ENCODE measurements at places on chromosomes 4 and X.

DNA sequence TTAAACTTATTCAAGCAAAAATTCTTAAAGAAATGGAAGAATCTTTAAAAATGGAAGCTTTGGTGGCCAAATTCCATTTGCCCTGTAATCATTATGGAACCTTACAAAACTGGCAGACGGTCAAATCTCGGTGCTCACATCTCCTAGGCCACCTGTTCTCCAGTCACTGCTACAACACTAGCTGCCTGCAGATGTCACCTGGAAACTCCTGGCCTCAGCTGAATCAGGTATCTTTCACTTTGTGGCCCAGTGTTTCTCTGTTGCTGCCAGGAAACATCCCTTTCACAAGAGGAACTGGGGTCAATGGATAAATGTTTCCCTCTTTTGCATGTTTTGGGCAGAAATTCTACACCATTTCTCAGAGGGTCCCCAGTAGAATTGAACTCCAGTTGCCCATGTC, 4.2 kb upstream of the CXCL3 start:
- no peak for DNase-seq

DNA sequence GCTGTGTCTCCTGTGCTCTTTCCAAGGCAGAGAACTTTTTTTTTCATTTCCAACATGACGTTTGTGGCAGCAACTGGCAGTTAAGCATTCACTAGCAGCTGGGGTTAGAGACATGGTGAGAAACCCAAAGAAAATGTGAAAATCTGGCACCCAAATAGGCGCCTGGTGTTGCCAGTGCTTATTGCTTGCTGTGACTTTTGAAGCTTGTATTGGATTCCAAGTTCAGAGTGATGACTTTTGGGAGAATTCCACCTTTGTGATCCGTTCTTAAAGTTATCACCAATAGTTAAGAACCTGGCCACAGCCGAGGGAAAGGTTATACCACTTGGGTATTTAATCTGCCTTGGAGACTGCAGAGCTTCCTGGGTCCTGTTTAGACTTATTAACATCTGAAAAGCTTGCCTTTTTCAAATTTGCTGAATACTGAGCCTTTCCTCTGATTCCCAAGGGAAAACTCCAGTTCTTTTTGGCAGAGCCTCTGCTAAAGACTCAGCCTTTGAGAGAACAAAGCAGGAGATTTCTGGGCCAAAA, 101.0 kb downstream of the OPHN1 start:
- no peak for DNase-seq

DNA sequence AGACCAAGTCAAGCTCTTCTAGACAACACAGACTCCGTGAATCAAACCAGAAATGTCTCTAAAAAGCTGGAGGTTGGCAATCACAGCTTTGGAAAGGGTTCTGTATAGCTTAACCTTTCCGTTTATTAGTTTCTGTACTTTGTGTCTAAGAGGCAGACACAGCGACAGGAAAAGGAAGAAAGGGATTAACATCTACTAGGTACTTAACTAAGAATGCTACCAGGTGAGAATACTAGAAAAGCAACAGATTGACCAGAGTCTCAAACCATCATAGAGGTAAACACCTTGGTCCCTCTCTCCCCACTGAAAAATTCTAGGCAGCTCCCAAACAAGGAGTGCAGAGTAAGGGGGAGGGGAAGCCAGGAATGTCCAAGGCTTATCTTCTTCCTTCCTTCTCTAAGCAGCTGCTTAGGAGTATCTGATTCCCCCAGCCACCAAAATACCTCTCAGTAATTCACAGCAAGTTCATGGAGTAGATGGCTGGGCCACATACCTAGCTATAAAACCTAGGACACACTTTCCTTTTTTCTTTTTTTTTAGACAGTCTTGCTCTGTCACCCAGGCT, 80.8 kb downstream of the APBB2 start:
- DNase-seq = no peak

DNA sequence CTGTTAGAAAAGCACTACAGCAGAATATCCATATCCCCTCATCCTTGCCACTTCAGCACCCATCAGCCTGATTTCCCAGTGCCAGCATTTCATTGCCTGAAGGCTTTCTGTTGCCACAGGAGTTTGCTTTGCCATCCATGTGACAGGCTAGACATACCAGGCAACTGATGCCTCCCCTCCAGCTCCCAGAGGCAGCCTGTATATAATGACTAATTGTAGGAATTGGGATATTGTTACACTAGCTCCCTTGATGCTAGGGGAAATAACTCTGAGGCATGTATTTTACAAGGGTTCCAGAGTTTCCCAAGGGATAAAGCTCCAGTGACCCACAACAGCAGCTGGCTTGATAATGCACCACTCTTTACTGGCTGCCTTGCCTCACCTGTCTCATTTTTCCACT, 608.0 kb upstream of the FTHL17 start:
- no peak for DNase-seq

GRCh38 chr4:171583790-171584189, 229.4 kb upstream of the GALNTL6 start:
- no peak for DNase-seq

- no peak for DNase-seq
These were observed 1724.0 kb downstream of the RPA4 start for GRCh38 chrX:98607739-98608138.

DNA sequence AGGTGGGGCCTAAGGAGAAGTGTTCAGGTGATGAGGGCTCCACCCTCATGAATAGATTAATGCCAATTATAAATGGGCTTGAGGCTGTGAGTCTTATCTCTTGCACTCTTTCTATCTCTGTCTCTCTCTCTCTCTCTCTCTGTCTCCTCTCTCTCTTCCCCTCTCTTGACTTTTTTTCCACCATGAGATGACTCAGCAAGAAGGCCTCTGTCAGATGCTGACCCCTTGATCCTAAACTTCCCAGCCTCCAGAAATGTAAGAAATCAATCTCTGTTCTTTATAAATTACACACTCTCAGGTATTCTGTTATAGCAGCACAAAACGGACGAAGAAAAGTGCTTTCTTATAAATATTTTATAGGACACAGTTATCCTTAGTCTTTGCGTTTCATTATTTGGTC, 184.9 kb upstream of the PCDH7 start:
- no peak for DNase-seq

- peak; percentile 78 for DNase-seq
These were observed at the start of gene MFAP3L for GRCh38 chr4:170026253-170027021. TSS of gene MFAP3L (minus strand) at chr4:170026395. CDS start at chr4:170005877, 20,518 bp downstream.

GRCh38 chr4:77147079-77147782, 9.8 kb upstream of the CCNG2 start:
- DNase-seq = no peak

DNA sequence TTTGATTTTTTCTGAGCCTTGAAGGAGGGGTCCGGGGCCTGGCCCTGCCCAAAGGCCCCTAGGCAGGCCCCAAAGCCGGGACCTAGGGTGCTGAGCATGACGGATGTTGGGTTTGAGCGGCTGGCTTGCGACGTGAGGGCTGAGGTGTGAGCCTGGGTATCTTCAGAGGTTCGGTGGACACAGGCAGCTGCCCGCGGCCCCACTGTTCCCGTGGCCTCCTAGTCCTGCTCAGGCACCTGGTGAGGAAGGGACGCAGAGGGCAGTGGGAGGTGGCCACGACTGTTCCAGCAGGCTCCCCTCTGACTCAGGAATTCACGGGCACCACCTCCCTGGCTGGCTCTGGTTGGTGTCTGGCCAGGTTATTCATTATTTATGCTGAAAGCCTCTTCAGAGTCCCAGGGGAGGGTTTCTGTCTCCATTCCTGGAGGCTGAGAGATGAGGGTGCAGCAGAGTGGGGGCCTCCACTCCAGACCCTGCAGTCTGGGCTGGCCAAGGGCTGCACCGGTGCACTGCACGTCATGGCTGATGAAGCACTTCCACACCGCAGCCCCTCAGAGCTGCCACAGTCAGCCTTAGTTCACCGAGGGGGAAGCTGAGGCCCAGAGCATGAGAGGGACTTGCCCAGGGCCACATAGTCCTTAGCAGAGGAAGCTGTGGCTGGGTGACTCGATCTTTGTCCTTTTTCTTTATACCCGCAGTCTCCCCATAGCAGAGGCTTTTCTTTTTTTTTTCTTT, 2.2 kb downstream of the MSANTD1 start:
- DNase-seq = no peak

- no peak for DNase-seq
These were observed 80.3 kb upstream of the TET2 start for GRCh38 chr4:105066401-105066800.
